AG09309 (cell line): ENCODE measurements at places on chromosomes 6 and 20.
A peak's percentile ranks its signal among the peaks of the same experiment; 100 is the strongest.

DNA sequence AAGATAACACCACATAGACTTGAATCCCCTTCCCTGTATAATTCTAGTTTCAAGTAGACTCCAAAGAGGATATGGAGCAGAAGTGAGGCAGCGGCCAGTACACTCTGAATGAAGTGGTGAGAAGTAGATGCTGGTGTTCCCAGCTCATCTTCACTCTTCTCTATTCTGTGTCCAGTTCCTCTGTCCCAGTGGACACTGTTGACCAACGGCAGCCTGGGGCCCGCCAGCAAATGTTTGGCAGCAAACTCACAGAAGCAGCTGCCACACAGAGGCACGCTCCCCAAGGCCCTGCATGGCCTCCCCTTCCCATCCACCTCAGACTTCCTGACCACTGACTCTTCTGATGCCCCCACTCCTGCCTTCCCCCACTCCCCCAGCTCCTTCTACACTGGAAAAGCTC, 358.9 kb upstream of the ID4 start:
- DNase-seq, result no peak

GRCh38 chr6:16472349-16473069, 234.1 kb downstream of the GMPR start:
- DNase-seq, result no peak

GRCh38 chr6:111210194-111210728, 123.0 kb downstream of the SLC16A10 start:
- peak; percentile 32 for DNase-seq

DNA sequence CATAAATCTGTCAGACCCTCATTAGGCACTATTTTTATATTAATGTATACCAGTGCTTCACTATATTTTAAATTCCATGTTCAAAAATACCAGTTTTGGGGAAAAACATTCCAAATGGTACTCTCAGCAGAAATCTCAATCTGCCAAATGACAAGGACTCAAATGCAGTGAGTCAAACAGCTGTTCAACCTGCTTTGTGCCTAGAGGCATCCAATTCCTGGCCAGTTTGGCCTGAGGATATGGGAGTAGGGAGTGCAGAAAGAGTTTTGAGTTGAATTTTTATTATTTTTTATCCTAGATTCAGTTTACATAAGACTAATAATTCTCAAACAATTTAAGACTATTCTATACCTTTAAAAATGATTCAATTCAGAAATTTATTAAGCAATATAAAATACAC, 216.8 kb downstream of the LAMA2 start:
- no peak for DNase-seq

DNA sequence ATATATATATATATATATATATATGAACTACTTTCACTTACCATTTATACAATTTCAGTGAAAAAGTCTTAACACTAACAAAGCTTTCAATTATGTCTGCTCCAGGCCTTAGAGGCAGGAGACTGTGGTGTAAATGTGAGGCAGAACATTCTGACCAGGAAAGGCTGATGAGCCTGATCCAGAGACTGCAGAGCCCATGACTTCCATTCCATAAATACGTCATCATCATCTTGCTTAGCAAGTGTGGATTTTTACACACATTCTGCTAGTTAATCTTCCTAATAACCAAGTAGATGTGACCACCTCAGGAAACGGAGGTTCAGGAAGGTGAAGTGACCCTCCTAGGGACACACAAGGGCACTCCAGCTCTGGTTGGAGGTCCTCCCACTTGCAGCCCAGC, 14.9 kb downstream of the TRERF1 start:
- no peak for DNase-seq

- DNase-seq, result no peak
These were observed 18.5 kb downstream of the GSTA4 start for GRCh38 chr6:52976591-52977035.

DNA sequence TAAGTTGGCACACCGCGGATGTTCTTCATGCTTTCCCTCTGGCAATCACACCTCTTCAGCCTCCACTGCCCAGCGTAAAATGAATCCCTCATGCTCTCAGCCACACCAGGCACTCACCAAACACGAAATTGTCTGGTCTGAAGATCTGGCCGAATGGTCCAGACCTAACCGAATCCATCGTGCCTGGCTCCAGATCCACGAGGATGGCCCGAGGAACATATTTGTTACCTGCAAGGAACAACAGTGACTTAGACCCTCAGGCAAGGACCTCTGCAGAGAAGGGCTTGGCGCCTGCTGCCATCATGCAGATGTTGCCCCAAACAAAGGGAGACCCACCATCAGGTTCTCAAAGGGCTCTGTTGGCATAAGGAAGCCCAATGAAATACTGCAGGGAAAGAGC, 1.4 kb downstream of the TUBB2B start:
- no peak for DNase-seq
